H1 (cell line): ENCODE measurements at places on chromosomes 16 and 17. TPM values are rescaled to one million over a fixed set of nuclear protein-coding genes. Genes with fewer than 3 reads are reported as not detected.

The TOP2A gene
- total RNA-seq: 276 and 291 TPM in 2 replicates

GRCh38 chr16:50761267-50761666 is 19.4 kb downstream of the CYLD start:
- DNase-seq: no peak

GRCh38 chr17:73318836-73319235 is 7.0 kb upstream of the CDC42EP4 start:
- DNase-seq: no peak

GRCh38 chr17:3512505-3513171 is 36.8 kb downstream of the ASPA start:
- DNase-seq: no peak

- peak; percentile 44 for DNase-seq
Observed at GRCh38 chr16:50304467-50305440, 38.4 kb downstream of the ADCY7 start.

DNA sequence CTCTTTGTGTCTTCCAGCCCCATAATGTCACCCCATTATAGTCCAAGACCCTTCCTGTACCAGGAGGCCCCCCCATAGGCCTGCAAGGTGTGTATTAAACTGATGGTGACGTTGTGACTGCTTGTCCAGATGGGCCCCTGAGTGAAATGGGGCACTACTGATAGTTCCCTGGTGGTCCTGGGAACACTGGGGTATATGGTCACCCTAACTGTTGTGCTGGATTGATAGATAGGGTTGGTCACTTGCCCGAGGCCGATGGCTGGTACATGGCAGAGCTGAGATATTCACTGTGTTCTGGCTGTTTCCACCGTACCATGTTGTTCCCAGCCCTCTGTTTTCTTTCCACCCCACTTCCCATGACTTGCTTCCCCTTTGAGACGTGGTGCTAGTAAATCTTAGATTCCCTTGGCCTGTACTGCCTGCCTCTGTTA is 4.3 kb downstream of the CNP start:
- DNase-seq: no peak

- DNase-seq: no peak
Observed at GRCh38 chr17:22128723-22129122, 436.4 kb downstream of the KCNJ18 start.

DNA sequence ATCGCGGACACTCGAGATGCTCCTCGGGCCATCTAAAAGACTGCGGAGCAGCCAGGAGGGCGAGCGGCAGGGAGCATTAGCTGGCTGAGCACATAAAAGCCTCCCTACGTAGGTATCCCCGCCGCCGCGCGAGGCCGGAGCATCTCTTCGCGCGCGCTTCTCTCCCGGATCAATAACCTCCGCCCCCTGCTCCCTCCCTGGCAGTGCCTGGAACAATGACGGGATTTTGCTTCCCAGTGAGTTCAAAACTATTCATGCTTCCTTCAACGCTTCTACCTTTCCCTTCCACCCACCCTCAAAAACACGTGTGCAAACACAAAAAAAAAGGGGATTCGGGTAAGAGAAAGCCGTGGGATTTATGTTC is 984 bp downstream of the CENPV start:
- peak; percentile 67 for DNase-seq

The DNAI2 gene
- 0.15 TPM in 1 of 2 replicates, not detected in the other for total RNA-seq

DNA sequence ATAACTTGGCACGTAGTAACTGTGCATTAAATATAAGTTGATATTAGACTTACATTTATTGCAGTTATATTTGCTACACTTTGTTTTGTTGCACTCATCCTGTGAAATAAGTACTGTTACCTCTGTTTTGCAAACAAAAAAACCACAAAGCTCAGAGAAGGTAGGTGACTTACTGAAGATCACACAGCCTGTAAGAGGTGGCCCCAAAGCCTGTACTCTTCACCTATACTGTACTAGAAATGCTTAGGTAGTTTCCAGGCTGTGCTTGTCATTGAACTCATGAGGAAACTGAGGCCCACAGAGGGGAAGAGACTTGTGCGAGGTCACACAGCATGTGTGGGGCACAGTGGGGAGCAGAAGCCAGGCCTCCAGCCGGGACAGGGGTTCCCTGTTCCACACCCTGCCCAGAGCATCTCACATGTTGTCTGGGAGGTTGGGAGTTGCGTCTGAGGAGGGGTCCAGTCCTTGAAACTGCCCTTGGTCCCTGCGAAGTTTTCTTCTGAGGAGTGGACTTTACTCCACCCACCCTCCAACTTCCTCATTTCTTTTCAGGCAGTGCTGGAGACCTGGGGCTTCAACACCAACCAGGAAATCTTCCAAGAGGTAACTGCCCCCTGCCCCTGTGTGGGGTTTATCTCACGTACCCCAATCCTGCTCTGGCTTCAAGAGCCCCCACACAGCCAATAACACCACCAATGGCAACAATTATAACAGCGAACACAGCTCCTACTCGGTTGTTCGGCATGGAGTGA is 13.0 kb downstream of the CETP start:
- no peak for DNase-seq

The CCDC78 gene
- total RNA-seq: 8.2 and 8.5 TPM in 2 replicates

DNA sequence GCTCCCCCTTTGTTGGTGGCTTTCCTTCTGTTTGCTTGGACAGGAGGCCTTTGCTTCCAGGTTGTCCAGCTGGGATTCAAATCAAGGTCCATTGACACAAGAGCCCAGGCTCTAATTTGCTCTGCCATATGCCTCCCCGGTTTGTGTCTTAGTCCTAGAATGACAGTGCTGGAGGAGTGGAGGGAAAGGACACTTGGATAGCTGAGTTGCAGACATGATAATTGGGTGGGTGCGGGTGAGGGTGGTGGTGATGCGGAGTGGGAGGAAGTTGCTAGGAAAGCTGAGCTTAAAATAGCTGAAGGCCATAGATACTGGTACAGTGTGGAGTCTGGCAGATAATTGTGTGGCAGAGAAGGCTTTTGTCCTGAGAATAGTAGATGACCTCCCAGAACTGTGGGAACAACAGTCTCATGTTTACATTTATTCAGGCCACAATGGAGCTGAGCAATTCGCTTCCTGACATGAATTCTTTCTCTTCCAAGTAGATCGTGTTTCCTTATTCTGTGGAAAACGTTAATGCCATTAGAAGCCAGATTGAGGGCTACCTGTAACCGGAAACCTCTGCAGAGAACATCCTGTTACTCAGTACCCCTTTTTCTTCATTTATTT is 23.8 kb downstream of the SEC14L1 start:
- DNase-seq: no peak

- DNase-seq: no peak
Observed at GRCh38 chr17:49452201-49452600, 37.5 kb upstream of the PHB1 start.

The MAP2K4 gene
- total RNA-seq: 37.3 and 39.1 TPM in 2 replicates

GRCh38 chr16:29825145-29826044 is 5.1 kb downstream of the MVP start:
- no peak for DNase-seq

DNA sequence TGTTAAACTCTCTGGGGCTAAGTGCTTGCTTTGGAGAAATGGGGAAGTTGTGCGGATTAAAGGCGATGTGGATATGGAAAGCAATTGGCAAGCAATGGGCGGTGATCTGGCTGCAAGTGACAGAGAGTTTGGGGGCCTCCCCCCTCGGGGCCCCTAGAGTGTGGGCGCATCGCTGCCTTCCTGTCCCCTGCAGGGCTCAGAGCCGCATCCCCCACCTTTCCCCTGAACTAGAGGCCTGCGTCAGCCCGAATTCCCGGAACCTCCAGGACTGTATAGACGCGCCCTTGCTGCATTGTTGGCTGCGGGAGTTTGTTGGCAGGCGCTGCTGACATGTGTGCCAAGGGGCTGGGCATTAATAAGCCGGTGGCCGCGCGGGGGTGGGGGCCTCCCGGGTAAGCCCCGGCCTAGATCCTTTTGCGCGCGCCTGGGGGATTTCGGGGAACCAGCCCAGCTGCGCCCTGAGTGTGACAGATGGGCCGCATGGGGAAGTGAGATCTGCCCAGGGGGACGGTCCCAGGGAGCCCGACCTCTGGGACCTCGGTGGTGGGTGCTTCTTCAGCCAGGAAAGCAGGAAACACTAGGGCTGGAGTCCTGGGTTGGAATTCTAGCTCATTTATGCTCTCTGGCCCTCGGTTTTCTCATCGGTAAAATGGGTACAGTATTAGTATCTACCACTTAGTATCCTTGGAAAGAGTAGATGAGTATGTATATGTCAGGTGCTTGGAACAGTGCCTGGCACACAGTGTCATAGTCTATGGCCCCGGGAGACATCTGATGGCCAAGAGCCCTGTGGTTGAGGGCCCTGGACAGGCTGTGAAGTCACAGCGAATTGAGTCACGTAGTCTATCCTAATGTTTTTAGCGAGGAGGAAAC is 1.0 kb downstream of the EEF2K start:
- DNase-seq: no peak

DNA sequence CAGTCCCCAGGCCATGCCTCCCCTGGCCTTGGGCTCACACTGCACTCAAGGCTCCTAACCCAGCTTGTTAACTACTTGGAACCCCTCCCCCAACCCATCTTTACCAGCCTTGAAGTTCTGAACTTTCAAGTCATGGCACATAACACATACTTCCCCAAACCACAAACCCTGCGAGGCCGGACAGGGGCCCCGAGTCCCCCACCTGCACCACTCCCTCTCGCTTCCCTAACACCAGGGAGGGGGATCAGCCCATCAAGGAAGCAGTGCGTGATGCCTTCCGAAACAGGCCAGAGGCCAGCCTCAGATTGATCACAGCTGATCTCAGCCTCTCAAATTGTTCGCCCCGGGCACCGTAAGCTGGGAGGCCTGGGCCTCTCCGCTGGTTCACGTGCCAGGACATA is 3.0 kb upstream of the NLRC3 start:
- DNase-seq: no peak

The KRT33B gene
- total RNA-seq: not detected in 2 replicates

DNA sequence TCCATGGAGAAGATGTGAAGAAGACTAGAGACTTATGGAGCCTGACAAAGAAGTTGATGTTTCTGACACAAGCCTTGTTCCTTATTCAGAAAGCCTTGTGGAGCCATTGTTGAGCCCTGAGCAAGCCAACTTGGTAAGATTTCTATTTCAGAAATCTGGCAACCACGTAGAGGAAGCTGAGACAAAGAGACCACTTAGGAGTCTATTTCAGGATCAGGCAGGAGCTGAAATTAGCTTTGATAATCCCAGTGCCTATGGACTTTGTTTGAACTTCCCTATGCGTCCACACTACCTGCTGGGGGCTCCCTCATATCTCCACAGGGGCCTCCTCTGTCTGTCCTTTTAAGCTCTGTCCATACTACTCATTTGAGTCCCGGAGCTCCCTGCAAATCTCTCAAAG is 540.0 kb upstream of the GOT2 start:
- DNase-seq: no peak

The C16orf86 gene
- 2.0 and 2.3 TPM in 2 replicates for total RNA-seq

The MMD gene
- 34.0 and 37.8 TPM in 2 replicates for total RNA-seq

The SPIRE2 gene
- total RNA-seq: 12.2 and 15.4 TPM in 2 replicates

DNA sequence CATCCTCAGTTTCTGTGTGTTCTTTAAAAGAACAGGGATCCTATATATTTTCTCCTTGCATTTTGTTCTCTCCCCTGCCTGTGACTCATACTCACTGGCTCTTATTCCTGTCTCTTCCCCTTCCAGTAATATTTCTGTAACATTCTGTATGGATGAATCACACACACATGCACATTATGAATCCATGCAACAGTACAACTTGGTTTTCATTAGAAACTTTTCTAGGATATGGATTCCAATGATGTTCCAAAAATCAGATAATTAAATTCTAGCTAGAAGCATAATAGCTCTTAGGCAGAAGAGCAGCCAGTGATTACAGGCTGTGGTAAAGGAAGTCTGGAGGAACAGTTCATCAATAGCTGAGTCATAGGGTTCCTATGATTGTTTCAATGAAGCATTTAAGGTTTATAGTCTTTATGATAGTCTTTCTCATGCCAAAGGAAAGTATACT is 119.6 kb upstream of the PMFBP1 start:
- DNase-seq: no peak

GRCh38 chr16:19666477-19666876 is 51.5 kb downstream of the KNOP1 start:
- DNase-seq: no peak

DNA sequence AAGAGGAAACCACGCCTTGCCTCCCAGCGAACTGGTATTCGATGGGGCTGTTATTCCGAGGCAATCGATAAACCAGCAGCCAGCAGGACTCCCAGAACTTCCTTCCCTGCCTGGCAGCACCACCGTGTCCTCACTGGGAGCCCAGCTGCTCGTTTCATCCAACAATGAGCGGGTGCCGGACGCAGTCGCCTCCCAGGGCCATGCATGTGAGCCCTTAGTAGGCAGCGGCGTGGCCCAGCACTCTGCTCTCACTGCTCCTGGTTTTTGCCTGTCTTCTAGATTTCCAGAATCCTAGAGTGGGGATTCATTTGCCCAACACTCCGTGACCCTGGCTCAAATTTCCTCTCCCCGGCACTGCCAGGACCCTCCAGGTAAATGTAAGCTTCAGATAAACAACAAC is 29.1 kb upstream of the RASD1 start:
- DNase-seq: no peak

GRCh38 chr16:88354229-88355092 is 28.3 kb upstream of the ZNF469 start:
- no peak for DNase-seq

The KRT12 gene
- not detected in 2 replicates for total RNA-seq

DNA sequence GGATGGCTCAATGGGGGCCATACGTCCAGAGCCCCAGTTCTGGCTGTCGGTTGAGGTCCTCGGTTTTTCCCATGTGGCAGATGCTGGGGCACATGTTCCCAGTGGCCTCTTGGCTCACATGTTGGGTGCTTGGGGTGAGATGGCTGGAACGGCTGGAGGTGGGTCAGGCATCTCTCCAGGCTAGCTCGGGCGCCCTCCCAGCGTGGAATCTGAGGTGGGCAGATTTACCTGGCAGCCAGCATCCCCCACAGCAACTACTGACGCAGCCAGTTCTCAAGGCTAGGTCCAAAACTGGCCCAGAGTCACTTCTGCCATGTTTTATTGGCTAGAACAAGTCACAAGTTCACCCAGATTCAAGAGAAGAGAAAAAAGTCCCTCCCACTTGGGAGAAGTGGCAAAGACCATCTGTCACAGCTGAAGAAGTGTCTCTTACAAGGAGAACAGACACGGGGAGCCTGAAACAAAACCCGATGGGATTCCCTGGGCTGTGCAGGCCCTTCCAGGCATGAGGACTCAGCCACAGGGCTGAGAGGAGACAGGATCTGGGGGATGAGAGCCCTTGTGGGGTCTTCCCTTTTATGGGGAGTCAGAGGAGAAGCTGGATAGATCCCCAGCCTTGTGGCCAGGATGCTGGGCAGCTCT is 15.2 kb downstream of the ACE start:
- no peak for DNase-seq

GRCh38 chr17:54426296-54426886 is 474.3 kb upstream of the TOM1L1 start:
- DNase-seq: no peak

The PDE6G gene
- total RNA-seq: 5.8 and 6.4 TPM in 2 replicates

- DNase-seq: no peak
Observed at GRCh38 chr16:48225456-48225855, 18.6 kb upstream of the LONP2 start.

- no peak for DNase-seq
Observed at GRCh38 chr17:77507111-77507885, 366.5 kb downstream of the SEC14L1 start.

DNA sequence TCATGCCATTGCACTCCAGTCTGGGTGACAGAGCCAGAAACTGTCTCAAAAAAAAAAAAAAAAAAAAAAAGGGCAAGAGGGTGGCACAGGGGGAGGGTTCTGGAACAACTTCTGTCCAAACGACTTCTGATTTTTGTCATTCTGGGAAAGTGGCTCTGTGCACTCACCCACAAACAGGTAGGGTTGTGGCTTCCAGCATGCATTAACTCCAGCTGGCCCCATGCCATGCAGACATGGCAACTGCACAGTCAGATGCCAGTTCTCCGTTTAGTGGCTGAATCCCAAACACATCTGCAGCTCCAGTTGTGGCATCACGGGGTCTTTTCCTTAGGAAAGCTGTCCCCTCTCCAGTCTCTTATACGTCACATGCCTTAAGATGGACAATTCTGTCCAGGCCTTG is 30.3 kb downstream of the B4GALNT2 start:
- DNase-seq: no peak
